ENCODE measurements at places on chromosomes 3 and 15. TPM values are rescaled to one million over a fixed set of nuclear protein-coding genes. Genes with fewer than 3 reads are reported as not detected.

DNA sequence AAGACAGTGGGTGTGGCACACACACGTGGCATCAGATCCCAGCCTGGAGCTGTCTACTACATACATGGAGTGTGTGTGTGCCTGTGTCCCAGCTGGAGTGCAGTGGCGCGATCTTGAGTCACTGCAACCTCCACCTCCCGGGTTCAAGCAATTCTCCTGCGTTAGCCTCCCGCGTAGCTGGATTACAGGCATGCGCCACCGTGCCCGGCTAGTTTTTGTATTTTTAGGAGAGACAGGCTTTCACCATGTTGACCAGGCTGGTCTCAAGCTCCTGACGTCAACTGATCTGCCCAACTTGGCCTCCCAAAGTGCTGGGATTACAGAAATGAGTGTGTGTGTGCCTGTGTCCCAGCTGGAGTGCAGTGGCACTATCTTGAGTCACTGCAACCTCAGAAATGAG lies 108.8 kb downstream of the IL12A start:
- DNase-seq, result no peak

The FEZF2 gene
- not detected for polyA plus RNA-seq

The PLCH1 gene
- 11.0 TPM for polyA plus RNA-seq

The BNC1 gene
- 0.23 TPM for polyA plus RNA-seq

The ANKUB1 gene
- polyA plus RNA-seq, result 0.46 TPM

The RPL4 gene
- 3,551 TPM for polyA plus RNA-seq

DNA sequence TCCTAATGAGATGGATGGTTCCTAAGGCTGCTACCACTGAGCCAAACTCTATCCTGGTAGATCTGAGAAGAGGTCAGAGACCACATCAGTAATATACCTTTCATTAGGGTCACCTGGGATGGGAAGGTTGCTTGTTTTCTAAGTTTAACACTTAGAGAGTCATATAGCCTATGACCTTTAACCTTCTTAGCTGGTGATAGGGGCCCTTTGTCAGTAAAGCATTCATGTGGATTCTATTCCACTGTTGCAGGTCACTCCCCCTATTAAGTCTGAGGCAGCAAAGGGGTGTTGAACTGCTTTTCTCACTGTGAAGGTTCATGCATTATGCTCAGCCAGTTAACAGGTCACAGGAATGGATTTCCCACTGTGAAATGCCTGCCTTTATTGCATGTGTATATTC lies 6.1 kb upstream of the ZNF609 start:
- DNase-seq, result no peak

DNA sequence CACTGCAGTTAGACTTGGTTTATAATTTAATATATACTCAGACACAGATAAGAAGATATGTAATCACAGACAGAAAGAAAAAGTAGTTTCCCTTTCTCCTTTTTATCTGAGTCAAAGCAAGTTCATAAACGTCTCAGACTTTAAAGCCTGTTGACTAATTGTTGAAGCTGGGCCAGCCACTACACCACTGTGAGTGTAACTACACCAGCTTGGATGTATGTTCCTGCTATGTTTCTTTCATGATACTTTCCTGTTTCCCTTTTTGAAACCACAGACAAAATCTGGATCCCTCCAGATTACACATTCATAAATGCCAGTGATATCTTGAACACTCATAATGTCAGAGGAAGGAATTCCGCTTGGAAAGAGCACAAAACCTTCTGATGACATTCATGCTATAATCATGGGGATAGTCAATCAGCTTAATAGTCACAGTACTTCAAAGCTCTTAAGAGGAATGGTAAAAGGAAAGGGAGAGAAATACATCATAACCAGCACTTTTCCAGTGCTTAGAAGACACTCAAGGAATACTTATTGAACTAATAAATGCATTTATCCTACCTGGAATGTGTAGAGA lies 32.0 kb downstream of the KCNMB2 start:
- no peak for DNase-seq
